Activated naive CD8-positive, alpha-beta T cell treated with anti-CD3 and anti-CD28 coated beads for 36 hours (primary cell): ENCODE measurements at places on chromosomes 16 and 17. TPM values are rescaled to one million over a fixed set of nuclear protein-coding genes. Genes with fewer than 3 reads are reported as not detected.

The SNX20 gene
- 25.8 TPM for total RNA-seq

The TBX6 gene
- total RNA-seq = 1.1 TPM

The NPIPA7 gene
- 6.0 TPM for total RNA-seq

The CDRT15L2 gene
- not detected for total RNA-seq

The CEMP1 gene
- total RNA-seq = not detected

The SNN gene
- total RNA-seq = 10.3 TPM

The ITGAX gene
- 1.4 TPM for total RNA-seq

The TNP2 gene
- not detected for total RNA-seq

The SYCE1L gene
- total RNA-seq = 5.0 TPM

DNA sequence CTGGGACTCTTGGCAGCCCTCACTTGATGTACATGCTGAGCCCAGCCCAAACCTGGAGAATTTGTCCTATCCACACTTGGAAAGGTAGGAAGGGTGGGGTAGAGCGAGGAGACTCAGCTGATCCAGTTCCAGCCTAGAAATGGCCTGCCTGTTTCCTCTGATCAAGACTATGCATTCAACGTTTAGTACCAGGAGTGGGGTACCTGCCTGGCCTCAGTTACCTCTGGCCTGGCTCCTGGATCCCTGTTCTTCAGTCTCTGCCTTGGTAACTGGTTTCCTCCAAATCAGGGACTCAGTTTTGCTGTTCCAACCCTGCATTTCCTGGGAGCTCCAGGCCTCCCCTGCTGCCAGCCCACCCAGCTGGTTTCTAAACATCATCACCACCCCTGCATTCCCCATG is 233.5 kb downstream of the GSG1L start:
- no peak overlapping the region for H3K27ac ChIP-seq
- H3K27me3 ChIP-seq = peaks cover 8% of the 10 kb centered on the region
- no peak overlapping the region for H3K4me3 ChIP-seq
- H3K4me1 ChIP-seq = no peaks in the 10 kb centered on the region

GRCh38 chr16:49017501-49017900 is 264.1 kb downstream of the CBLN1 start:
- H3K27me3 ChIP-seq = peaks cover 6% of the 10 kb centered on the region
- H3K27ac ChIP-seq = no peak overlapping the region
- H3K4me1 ChIP-seq = no peaks in the 10 kb centered on the region

- peaks cover 43% of the 10 kb centered on the region for H3K36me3 ChIP-seq
- H3K4me3 ChIP-seq = peak overlapping the region; percentile 22
- peaks cover 78% of the 10 kb centered on the region for H3K4me1 ChIP-seq
- no peaks in the 10 kb centered on the region for H3K27me3 ChIP-seq
- no peak for DNase-seq
These were observed 51.6 kb downstream of the N4BP1 start for GRCh38 chr16:48558371-48558841.

- no peak overlapping the region for H3K4me3 ChIP-seq
- no peaks in the 10 kb centered on the region for H3K27me3 ChIP-seq
- DNase-seq = no peak
- no peaks in the 10 kb centered on the region for H3K4me1 ChIP-seq
These were observed 109.8 kb downstream of the GOSR1 start for GRCh38 chr17:30586818-30587595.

DNA sequence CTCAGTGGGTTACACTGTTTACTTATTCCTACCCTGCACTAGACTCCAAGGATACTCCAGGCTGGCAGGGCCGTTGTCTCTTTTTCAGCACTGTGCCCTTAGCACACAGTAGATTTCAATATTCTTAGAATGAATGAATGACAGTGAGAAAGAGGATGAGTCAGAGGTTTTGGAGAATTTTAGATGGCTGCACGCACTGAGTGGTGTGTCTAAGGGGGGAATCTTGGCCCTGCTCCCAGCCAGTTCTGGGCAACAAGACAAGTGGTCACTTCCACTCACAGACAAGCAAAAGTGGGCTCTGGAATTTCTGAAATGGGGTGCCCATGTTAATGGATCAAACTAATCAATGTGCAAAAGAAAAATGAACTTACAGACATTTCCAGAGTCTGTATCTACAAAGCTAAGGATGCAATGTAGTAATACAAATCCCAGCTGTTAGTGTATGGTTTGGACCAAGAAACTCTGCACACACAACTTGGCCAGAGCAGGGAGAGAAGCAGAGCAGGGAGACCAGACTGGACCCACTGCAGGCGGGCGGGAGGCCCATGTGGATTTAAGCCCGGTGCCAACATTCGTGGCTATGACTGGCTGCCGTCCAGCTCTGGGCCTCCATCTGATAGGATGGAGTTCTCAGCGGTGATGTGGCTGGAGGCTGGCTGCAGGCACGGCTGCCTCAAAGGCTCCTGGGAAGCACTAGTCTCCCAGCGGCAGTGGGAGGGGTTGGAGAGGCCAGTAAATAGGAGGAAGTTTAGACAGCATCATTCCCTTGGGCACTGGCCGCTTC is 95.6 kb upstream of the CDYL2 start:
- no peak for DNase-seq
- H3K4me3 ChIP-seq = no peak overlapping the region
- peaks cover 5% of the 10 kb centered on the region for H3K27me3 ChIP-seq
- H3K4me1 ChIP-seq = no peaks in the 10 kb centered on the region
- no peaks in the 10 kb centered on the region for H3K36me3 ChIP-seq
- H3K27ac ChIP-seq = no peak overlapping the region

GRCh38 chr17:5706577-5707210 is 122.4 kb upstream of the NLRP1 start:
- peaks cover 28% of the 10 kb centered on the region for H3K27me3 ChIP-seq
- peak; percentile 42 for DNase-seq
- no peak overlapping the region for H3K27ac ChIP-seq
- H3K4me1 ChIP-seq = no peaks in the 10 kb centered on the region

GRCh38 chr16:51210087-51210486 is 59.0 kb upstream of the SALL1 start:
- no peak overlapping the region for H3K27ac ChIP-seq
- DNase-seq = no peak
- H3K36me3 ChIP-seq = no peaks in the 10 kb centered on the region
- H3K4me1 ChIP-seq = no peaks in the 10 kb centered on the region

DNA sequence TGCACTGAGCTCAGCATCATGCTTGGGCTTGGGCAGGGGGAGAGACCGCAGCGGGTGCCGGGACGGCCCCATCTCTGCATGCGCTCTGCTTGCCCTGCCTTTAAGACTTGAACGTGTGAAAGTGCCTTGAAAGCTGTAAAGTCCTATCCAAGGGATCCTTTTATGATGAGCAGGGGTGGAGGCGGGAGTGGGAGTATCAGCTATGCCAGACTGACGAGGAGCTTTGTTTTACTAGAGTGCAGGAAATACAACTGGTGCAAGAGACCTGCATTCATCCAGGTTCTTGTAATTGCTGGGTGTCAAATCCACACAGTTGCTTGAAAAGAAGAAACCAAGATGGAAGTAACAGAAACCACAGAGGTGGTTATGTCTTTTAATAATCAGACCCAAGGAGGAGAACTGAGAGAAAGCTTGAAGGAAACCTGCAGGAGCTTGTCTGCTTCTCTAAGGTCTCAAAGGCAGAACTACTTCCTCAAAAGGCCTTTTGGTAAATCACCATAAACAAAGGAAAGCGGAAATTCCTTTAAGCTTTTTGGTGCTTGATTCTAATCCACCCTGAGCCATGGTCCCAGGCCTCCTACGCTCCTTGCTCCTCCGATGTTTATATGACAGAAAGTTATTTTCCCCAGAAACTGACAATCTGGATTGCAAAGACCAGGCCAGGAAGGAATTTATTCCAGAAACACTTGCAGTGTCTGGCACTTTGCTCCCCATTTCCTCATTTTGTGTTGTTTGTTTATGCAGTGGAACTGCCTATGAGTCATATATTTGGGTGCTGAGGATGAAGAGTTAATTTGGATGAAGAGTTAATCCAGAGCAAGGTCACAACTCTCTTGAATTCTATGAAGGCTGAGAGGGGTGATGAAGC is 51.3 kb upstream of the FBXO47 start:
- no peak overlapping the region for H3K4me3 ChIP-seq
- DNase-seq = no peak

DNA sequence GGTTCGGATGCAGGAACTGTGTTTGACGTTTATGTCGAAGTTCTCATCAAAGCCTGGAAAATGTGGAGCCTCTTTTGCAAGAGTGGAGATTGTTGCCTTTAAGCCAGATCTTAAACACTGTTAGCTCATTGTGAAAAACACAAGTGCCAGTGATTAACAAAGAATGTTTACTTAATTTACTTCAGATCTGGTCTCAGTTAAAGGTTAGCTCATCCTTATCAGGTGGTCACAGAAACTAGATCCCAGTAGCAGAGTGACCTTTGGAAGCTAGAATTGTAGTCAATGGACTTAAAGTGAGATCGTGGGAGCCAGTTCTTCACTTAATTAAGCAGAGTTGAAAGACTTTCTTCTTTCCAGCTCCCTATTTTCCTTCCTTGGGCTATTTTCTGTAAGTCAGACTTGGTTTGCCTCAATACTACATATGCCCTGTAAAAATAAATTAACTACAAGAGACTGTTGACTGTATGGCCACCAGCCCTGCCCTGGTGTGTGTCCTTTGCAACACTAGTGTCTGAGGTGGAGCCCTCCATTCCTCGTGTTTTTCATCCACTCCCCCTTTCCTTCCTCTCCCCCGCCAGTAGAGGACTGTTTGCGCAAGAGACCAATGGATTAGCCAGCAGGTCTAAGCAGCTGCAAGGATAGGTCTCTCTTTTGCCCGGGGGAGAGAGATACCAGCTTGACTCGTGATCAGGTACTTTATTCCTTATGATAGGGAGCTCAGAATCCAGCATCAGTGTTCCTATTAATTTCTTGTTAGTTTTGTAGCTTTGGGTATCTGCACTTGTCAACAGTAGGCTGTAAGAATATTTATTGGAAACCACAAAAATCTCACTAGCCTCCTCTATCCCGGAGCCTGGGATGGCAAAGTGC is 20.2 kb downstream of the FBXO39 start:
- peaks cover 17% of the 10 kb centered on the region for H3K27me3 ChIP-seq
- H3K4me1 ChIP-seq = peaks cover 5% of the 10 kb centered on the region
- H3K4me3 ChIP-seq = no peak overlapping the region
- no peak overlapping the region for H3K27ac ChIP-seq

GRCh38 chr17:61461967-61462718 is 9.9 kb downstream of the TBX4 start:
- H3K36me3 ChIP-seq = no peaks in the 10 kb centered on the region
- H3K27ac ChIP-seq = no peak overlapping the region
- DNase-seq = no peak
- H3K4me1 ChIP-seq = peaks cover 28% of the 10 kb centered on the region
- peaks cover 80% of the 10 kb centered on the region for H3K27me3 ChIP-seq
- H3K4me3 ChIP-seq = no peak overlapping the region
